ENCODE measurements at places on chromosomes 7 and 10.

GRCh38 chr10:29921071-29921446 is 138.3 kb downstream of the JCAD start:
- DNase-seq: no peak

DNA sequence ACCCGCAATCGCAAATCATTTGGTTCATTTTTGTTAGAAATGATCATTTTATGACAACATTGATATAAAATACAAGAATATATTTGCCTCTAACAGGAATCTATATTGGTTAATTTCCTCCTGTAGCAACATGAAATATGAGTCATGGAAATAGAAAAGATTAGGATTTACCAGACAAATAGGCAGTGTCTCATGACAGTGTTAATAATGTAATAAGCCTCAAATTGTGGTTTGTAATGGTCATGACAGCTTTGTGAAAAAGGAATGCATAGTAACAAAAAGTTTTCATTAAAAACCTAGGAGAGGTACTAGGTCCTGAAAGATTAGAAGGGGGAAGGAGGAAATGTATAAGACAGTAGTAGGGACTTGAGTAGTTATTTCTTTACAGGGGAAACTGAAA is 7.9 kb upstream of the SLK start:
- DNase-seq: no peak

- DNase-seq: peak; percentile 24
These were observed 28.0 kb downstream of the SIRT1 start for GRCh38 chr10:67912331-67912946.

DNA sequence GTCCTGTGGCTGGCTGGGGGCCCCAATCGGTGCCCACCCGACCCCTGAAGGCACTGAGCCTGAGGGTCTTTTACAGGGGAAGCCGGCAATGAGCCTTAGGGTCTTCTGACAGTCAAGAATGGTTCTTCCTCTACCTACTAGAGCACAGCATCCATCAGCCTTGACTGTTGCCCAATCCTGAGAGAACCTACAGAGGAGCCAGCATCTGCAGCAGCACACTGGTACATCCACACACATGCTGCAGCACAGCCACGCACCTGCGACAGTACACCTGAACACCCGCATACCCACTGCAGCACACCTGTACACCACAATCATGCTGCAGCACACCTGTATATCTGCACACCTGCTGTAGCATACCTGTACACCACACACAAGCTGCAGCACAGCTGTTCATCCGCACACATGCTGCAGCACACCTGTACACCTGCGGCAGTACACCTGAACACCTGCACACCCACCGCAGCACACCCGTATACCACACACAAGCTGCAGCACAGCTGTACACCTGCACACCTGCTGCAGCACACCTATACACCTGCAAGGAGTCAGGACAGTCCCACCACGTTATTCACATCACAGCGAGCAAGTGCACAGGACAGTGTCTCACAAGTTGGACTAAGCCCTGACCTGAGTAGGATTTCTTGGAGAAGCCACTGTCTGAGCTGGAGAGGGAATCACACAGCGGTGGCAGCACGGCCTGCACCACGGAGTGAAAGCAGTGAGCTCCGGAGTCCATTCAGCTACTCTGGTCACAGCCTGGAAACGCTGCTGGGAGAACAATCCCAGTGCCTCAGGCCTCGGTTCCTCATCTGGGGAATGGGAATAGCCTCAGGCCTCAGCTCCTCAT is 56.4 kb downstream of the VIPR2 start:
- no peak for DNase-seq

- no peak for DNase-seq
These were observed 4.4 kb downstream of the MYO3A start for GRCh38 chr10:25938405-25938804.
